ENCODE measurements at places on chromosomes 12 and 14.

- DNase-seq, result no peak
These were observed 584 bp upstream of the DDHD1 start for GRCh38 chr14:53153702-53154112.

- DNase-seq, result no peak
These were observed 104.7 kb upstream of the RAP1B start for GRCh38 chr12:68505970-68506369.

DNA sequence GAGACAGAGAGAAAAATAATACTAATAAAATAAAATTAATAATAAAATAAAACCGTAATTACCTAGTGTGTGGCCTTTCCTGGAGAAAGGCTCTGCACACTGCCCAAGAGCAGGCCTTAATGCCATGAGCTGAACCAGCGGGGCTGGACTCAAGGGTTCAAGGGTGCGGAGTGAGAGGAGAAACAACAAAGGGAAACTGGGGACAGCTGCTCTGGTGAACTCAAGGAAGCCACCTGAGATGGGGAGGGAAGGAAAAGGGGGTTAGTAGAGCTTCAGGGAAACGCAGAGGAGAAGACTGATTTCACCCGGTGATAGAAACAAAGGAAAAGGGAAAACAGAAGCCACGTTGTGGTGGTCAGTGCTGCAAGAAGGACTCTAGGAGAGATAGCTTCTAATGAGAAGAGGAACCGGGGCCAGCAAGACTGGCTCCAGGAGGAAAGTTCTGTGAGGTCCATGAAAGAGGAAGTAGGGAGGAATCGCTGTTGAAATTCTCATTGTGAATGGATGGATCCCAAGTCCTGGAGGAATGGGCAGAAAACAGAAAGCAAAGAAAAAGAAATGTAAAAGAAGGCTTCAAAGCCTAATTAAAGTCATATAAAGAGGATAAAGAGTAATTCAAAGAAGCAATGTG lies 48.3 kb upstream of the BCL2L14 start:
- no peak for DNase-seq

GRCh38 chr14:92633274-92633616 lies 115.2 kb downstream of the LGMN start:
- no peak for DNase-seq

- no peak for DNase-seq
These were observed 139.1 kb downstream of the MDGA2 start for GRCh38 chr14:47536341-47536740.

All from GM04503 (cell line).